ENCODE measurements at places on chromosomes 11 and 22.

GRCh38 chr11:44329472-44330230 is 19.7 kb upstream of the ALX4 start:
- DNase-seq, result no peak

GRCh38 chr11:130999086-130999485 is 82.8 kb upstream of the SNX19 start:
- DNase-seq, result no peak

- no peak for DNase-seq
Observed at GRCh38 chr11:126390272-126390867, 34.9 kb downstream of the ST3GAL4 start.

GRCh38 chr11:13339195-13340153 is 61.9 kb downstream of the BMAL1 start:
- peak; percentile 69 for DNase-seq

GRCh38 chr11:28170759-28171158 is 62.6 kb downstream of the METTL15 start:
- DNase-seq, result no peak

GRCh38 chr11:17414317-17414737 is 25.9 kb upstream of the KCNJ11 start:
- no peak for DNase-seq

Data from activated CD4-positive, alpha-beta T cell treated with anti-CD3 and anti-CD28 coated beads, Interleukin-10, Interleukin-2, amounts not matched to agents 100 ng/mL and 50 ng/mL, durations not matched to agents 16 hours and 8 hours (primary cell).